Stimulated activated CD4-positive, alpha-beta T cell treated with anti-CD3 and anti-CD28 coated beads, TNF-alpha, amount 100 ng/mL, for 48 hours (primary cell): ENCODE measurements at places on chromosomes 1 and 21.

DNA sequence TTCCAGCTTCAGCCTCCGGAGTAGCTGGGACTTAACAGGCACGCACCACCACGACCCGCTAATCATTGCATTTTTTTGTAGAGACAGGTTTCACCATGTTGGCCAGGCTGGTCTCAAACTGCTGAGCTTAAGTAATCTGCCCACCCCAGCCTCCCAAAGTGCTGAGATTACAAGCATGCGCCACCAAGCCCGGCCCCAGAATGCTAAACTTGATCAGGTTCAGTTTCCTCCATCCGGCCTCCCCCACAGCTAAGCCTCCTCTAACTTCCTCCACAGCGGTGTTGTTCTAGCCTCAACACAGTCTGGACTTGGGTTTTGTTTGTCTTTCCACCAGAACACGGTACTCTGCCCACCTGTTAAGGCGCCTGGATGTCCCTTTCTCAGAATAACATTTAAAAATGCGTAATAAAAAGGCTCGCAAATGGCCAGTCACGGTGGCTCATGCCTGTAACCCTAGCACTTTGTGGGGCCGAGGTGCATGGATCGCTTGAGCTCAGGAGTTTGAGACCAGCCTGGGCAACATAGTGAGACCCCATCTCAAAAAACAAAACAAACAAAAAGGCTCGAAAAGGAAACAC, 2.4 kb downstream of the PARP1 start:
- DNase-seq = no peak

- DNase-seq = no peak
These were observed 6.0 kb downstream of the TRIM62 start for GRCh38 chr1:33175865-33176264.

GRCh38 chr1:96597218-96597617, 124.4 kb upstream of the PTBP2 start:
- DNase-seq = no peak

DNA sequence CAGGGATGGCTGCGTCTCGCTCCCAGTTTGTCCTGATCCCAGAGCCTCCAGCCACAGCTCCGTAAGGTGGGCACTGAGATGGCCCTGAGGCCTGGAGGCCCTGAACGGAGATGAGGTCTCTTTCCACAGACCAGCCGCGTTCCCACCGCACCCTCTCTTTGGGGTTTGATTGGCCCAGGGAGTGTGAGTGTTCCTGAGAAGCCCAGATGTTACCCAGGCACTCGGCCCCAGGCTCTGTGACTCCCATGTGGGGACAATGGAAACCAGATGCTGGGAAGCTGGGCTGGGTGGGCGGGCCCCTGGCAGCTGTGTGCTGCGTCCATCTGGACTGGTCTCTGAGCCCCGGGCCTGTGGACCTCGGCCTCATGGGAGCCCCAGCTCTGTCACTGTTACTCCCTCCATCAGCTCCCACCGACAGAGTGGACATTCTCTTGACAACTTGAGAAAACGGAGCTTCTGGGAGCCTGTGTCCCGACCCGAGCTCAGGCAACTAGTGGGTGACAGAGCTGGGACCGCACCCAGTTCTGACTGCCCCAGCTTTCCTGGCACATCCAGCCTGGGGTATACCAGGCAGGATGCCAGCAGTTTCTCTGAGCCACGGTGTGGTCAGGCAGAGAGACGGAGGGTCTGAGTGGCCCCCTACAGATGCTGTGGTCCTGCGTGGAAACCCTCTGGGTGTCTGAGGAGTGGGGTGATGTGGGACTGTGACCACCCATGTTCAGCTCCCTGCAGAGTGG, 9.8 kb upstream of the COL6A1 start:
- no peak for DNase-seq

DNA sequence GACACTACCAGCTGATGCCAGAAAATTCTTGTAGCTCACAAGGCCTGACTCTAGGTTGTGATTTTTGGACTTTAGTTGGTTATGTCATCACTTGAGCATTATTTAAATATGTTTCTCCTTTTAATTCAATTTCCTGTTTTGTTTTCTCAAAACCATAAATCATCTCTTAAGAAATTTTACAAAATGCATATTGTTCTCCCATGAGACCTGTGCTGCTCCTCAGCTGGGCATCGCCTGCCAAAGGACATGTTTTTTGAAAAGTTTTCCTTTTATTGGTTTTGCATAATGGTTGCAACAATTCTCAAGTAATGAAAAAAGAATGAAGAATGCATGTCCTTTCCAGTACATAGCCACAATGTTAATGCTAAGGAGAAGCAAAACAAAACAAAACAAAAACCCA, 204.7 kb upstream of the LYPLAL1 start:
- DNase-seq = no peak

GRCh38 chr1:198141668-198142351, 15.0 kb upstream of the NEK7 start:
- no peak for DNase-seq

- no peak for DNase-seq
These were observed 53.6 kb upstream of the ZNF644 start for GRCh38 chr1:91075233-91076135.

- DNase-seq = no peak
These were observed 3.1 kb downstream of the KLHDC8A start for GRCh38 chr1:205353612-205354011.

DNA sequence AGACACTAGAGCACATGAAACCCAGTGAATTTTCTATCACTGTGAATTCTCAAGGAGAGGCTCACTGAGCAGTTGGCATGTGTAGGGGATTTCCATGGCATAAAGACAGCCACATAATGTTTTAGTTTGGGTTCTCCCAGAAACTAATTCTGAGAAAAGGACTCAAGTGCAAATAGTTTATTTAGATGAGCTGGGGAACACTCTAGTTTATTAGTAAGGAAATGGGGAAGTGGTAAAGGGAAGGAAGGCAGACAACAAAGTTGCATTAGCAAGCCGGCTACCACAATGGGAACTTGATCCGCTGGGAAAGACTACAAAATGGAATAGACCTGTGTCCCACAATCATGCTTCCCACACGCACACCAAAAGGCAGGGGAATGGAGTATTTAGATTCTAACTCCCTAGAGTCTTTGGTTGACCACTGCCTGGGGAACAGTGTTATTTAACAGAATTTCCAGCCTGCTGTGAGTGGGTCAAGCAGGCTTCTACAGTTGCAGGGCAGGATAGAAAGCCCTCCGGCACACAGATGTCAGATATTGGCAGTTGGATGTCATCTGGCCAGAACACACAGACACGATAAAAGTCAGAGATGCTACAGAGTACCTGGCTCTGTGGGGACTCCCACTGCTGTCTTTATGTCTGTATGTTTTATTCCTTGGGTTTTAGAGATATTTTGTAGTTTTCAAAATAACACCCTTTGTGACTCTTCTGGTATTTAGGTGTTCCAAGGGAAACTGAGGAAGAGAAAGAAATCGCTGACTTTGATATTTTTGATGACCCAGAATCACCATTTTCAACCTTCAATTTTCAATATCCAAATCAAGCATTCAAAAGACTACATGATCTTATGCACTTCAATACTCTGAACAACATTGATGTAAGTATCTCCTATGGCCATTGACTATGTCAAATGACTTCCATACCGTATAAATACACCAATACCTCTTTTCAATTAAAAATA, 150.1 kb downstream of the PLA2G4A start:
- DNase-seq = no peak

DNA sequence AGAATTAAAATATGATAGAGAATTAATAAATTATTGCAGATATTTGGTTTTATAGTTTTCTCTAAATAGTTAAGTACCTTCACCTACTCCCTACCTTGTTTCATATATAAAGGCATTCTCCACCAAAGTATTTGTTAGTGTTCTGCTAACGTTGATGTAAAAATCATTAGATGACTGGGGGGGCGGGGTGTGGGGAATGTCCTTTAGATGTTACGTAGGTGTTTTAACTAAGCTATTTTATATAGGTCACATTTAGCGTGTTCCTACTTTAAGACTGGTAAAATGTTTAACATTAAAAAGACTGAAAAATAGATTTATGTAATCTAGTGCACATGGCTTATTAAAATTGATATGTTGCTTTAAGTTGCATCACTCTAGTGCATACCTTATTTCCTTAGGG, 48.6 kb downstream of the PTPRC start:
- no peak for DNase-seq

GRCh38 chr1:155223047-155223446, 14.6 kb downstream of the MTX1 start:
- no peak for DNase-seq

DNA sequence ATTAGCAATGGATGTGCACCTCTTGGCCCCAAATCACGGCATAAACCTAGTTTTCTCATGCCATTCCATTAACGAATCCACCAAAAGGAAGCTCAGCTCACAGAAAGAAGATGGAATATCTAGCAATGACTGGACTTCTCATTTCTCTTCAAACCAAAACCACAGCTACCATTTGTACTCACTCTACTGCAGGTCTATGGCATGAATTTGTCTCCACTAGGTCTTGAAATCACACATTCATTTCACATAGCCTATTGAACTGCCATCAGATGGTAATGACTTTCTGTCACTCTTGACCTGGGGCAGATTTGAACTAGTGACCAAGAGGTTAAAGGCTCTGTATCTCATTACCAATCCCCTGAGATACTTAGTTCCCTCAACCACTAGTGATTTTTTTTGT, 382.7 kb downstream of the DPYD start:
- no peak for DNase-seq

GRCh38 chr1:219446288-219446687, 166.6 kb downstream of the ZC3H11B start:
- DNase-seq = no peak
